ENCODE measurements at places on chromosomes 7 and 10.

DNA sequence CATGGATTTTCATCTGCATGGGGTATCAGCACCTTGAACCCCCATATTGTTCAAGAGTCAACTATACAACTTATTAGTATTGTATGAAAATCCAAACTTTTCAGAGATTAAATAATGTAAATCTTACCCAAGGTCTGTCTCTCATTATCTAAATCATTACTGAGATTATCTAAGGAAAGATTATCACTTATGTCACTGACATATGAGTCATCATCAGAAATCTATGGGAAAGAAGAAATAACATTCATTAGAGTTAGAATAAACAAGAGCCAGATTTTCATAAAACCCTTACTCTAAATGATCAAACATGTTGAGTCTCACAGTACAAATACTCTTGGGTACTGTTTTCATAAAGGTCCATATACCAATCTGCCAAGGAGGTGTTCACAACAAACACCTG lies 83.3 kb upstream of the GSDME start:
- DNase-seq = no peak

- no peak for DNase-seq
Observed at GRCh38 chr7:33887266-33887975, 17.9 kb upstream of the BMPER start.

DNA sequence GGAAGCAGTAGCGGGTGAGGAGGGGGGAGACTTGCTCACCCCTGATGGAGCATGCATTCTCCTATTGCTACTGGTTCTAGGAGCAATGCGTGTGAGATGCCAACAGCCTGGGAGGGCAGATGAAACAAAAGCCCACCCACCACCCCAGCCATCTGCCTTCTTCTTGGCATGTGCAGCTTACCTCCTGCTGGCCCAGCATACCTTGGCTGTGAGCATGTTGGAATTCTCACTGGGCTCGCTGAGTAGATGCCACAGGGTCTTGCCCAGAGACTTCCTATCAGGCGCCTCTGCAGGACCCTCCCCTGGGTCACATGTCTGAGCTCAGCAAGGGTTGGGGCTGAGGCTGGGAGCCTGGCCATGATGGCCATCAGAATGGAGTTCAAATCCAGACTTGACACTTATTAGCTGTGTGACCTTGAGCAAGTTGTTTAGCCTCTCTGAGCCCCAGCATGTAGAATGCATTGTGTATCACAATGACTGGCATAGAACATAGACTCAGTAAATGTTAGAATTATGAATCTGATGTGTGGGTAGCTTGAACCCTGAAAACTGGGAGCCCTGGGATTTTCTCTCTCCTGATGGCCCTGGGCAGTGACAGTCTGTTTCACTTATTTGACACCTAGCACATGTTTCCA lies 38.2 kb downstream of the CDH23 start:
- no peak for DNase-seq

GRCh38 chr7:98364220-98364619 lies 36.7 kb downstream of the BAIAP2L1 start:
- no peak for DNase-seq

DNA sequence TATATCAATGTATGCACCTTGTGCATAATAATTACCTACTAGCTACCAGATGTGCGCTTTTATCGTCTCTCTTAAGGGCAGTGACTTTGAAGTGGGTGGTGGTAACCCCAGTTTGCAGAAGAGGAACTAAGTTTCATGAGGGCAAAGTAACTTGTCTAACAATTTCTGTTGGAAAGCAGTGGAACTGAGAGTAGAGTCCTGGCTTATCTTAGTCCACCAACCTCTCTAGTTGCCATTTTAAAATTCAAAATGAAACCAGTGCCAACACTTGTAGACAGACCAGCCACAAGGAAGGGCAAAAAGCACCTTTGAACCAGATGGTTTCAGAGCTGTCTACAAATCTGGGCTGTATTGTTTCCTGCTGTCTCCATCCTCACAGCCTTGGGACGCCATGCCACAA lies 32.0 kb upstream of the RBM20 start:
- DNase-seq = no peak

GRCh38 chr7:32648408-32649156 lies 153.3 kb downstream of the AVL9 start:
- no peak for DNase-seq

DNA sequence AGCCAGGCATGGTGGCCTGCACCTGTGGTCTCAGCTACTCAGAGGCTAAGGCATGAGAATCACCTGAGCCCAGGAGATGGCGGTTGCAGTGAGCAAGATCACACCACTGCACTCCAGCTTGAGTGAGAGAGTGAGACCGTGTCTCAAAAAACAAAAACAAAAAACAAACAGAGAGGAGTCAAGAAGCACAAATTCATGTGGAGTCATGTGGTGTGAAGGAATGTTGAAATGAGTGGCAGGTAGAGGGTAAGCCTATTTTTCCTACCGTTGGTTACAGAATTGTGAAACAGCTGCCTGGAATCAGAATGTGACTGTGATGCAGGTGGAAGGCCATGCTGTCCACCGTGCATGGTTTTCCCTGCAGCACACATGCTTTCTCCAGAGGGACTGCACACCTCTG lies 23.7 kb upstream of the NUB1 start:
- DNase-seq = no peak

DNA sequence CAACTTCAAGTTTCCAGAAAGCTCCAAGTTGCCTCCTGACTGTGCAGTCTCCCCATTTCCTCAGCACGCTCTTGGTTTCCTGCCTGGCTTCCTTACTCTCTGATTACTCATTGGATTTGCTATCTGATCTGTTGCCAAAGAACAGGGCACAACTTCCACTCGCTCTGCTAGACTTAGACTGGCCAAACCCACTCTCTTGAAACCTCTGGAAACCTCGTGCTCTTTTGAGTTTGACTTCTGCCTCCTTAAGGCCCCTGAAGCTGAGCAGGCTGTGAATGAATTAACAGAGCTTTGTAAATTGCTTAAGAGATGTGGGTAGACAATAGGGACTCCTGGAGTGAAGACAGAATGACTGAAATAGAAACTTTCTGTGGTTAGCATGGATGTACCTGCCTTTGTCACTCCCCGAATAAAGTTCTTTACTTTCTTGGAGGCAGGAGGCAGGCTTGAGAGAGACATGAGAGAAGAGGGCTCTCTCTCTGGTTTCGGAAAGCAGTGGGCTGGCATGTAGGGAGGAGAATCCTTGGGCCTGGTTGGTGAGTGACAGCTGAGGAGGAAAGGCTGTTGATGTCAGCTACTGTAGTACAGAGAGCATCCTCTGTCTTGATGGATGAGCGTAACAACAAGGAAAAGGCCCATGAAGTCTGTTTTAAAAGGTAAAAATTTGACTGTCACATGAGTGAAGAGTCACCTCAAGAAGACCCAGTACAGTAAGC lies 70.8 kb downstream of the CHN2 start:
- no peak for DNase-seq

DNA sequence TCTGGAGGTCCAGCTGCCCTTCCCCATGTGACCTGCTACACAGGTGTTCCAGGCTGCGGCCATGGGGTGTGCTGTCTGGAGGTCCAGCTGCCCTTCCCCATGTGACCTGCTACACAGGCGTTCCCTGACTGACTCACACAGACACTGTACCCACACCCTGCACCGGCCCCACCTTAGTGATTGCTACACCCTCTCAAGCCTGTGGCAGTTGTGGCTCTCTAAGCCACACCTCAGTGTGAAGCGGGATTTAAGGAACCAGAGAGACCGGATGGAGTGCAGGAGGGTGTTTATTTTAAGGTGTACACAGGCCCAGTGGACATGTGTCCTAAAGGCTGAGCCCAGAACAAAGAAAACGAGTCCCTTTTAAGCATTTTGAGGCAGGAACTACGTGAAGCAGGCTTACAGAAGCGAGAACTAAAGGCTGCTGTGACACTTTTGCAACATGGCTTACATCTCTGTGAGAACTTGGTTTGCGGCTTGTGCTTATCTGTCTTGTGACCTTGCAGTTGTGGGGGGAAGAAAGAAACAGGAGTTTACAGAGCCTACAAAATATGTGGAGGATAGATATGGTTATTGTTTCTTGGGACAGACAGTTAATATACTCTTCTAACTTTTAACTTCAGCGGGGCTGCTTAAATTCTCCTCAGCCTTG lies 326.4 kb downstream of the PAXIP1 start:
- DNase-seq = no peak

GRCh38 chr10:44035474-44036197 lies 349.3 kb downstream of the CXCL12 start:
- no peak for DNase-seq

- no peak for DNase-seq
Observed at GRCh38 chr7:102421706-102422240, 11.6 kb upstream of the ORAI2 start.

GRCh38 chr7:26948617-26949118 lies 84.3 kb upstream of the SKAP2 start:
- DNase-seq = no peak

DNA sequence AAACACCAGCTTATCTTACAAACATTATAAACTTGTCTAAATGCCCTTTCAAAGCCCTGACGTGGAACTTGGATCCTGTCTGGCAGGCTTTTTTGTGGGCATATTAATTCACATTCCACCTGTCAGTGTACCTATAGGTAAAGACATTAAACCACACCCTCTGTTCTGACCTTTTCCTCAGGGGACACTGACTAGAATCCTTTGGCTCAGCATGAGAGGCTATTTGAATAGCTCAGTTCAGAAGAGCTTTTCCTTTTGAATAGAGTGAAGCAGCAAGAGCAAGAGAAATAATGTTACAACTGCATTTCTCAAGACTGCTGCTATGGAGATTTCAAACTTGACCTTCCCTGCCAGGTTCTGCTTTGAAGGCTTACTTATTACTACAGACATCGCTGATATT lies 76.9 kb downstream of the CYP51A1 start:
- DNase-seq = no peak

- DNase-seq = no peak
Observed at GRCh38 chr7:41459183-41459582, 243.7 kb downstream of the INHBA start.
